ENCODE measurements at places on chromosomes 11 and 22.

DNA sequence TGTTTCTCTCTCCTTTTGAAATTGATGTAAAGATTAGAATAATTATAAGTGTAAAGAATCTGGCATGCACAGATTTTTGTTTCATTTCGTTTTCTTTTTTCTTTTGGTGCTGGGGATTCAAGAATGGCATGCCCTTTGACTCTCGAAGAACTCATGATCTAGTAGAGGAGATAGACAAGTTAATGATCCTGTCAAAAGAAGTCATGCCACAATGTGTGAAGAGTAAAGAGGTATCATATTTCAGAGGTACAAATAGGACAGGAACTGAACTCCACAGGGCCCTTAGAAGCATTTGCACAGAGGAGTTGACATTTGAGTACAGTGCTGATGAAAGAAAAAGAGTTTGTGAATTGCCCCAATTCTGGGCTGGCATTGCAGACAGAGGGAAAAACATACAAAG, 708.0 kb upstream of the ARHGAP42 start:
- DNase-seq = no peak

DNA sequence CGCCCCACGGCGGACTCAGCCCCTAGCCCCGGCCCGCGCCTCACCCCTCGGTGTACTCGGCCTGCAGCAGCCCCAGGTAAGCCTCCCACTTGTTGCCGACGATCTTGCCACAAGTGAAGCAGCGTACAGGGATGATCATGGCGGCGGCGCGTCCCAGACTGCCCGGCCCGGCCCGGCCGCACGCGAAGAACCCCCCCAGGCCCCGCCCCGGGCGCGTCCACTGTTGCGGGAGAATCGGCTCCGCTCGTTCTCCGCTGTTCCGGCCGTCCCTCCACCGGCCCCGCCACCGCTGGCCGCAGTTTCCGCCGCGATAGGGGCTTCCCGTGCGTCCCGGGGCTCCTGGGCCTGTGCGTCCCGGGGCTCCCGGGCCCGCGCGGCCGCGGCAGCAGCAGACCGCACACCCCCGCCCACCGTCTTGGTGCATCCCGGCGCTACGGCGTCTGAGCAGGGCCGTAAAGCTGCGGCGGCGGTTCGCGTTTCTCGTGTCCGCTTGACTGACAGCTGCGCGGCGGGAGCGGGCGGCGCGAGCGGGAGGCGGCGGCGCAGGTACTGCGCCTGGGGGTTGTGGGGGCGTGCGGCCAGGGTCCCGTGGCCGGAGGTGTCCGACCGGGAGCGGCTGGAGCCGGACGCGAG, at the start of the genes POLR2L and TSPAN4:
POLR2L (minus strand) TSS at position 160 of the 633 bp plus-strand sequence; CDS start at position 139, 21 bp downstream.
TSPAN4 (plus strand) TSS at position 483 of the 633 bp plus-strand sequence. CDS start 7,453 bp downstream, outside the sequence.
- DNase-seq = peak; percentile 91

- peak; percentile 5 for DNase-seq
Observed at GRCh38 chr11:33040862-33041453, 1.6 kb downstream of the TCP11L1 start.

DNA sequence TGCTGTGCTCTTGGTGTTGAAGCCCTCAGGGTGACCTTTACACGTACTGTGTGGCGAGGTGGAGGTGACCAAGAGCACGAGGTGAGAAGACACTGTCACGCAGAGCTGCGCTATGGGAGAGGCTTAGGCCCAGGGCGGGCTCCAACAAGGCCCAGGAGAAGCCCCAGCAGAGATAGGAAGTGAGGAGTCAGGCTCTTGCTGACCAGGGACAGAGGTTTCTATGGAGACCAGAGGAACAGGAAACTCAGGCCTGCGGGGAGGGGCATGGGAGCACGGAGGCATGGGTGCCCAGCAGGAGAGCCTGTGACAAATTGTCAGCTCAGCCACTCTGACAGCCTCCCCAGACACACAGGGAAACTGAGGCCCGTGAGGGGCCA, 15.8 kb downstream of the DGKZ start:
- no peak for DNase-seq

GRCh38 chr22:40334899-40335298, 11.4 kb upstream of the ADSL start:
- DNase-seq = peak; percentile 39

GRCh38 chr11:3208272-3208671, 10.3 kb downstream of the MRGPRG start:
- no peak for DNase-seq

DNA sequence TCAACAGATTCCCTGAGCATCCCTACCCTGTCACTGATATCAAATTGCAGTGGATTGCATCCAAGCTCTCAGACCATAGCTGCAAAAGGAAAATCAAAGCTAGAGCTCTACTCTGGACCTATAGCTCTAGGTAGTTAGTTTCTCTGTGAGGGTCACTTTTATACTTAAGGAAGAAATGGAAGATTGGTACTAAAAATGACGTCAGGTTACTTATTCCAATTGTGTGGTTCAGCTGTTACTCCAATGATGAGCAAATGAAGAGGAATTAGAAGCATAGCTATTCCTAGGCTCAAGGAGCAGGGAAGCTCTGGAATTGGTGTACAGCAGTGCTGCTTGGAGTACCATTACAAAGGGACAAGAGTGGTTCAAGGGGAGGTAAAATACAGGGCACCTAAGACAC, 36.4 kb upstream of the GLYATL1 start:
- DNase-seq = no peak

DNA sequence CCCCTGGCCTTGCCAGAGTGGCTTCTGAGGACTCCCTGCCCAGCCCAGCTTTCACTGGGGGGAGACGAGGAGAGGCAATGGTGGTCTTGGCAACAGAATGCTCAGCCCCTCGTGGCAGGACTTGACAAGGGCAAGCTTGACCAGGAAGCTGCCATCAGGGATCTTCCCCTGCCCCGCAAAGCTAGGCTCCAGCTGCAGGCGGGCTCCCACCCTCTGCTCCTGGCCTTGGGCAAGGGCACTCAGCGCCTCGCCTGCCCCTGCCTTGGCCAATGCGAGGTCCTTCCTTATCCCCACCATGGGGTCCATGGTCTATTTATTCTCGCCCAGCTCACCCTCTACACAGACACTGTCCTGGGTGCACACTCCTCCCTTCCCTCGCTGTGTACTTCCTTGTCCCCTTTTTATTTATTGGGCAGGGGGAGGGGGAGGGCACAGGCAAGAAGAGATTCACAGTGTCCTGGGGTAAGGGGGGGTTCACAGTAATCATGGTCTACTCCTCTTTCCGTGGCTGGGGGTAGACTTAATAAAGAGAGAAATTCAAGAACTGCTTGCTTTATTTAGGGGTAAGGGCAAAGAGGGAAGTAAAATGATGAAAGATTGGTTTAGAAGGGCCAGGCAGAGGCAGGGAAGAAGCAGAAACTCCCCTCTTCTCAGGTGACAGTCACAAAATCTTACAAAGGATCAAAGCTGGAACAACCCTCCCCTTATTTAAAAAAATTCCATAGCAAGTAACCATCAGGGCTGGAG, 1.6 kb downstream of the GPHA2 start:
- no peak for DNase-seq

DNA sequence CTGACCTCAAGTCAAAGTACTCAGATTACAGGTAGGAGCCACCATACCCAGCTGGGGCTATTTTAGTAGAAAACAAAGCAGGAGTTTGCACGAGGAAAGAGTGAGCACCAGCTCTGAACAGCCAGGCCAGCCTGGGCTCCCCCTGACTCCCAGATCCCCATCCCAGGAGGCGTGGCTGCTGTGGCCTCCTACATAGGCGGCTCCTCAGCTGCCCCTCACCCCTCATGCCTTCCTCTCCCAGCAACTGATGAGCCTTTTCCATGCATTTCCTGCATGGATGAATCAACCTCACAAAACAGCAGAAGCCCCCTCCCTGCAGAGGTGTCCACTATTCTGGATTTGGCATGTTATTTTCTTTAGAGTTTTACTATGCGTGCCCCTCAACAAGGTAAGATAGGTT, 10.5 kb upstream of the FLRT1 start:
- DNase-seq = no peak

- no peak for DNase-seq
Observed at GRCh38 chr22:35089139-35089538, 23.2 kb downstream of the ISX start.

DNA sequence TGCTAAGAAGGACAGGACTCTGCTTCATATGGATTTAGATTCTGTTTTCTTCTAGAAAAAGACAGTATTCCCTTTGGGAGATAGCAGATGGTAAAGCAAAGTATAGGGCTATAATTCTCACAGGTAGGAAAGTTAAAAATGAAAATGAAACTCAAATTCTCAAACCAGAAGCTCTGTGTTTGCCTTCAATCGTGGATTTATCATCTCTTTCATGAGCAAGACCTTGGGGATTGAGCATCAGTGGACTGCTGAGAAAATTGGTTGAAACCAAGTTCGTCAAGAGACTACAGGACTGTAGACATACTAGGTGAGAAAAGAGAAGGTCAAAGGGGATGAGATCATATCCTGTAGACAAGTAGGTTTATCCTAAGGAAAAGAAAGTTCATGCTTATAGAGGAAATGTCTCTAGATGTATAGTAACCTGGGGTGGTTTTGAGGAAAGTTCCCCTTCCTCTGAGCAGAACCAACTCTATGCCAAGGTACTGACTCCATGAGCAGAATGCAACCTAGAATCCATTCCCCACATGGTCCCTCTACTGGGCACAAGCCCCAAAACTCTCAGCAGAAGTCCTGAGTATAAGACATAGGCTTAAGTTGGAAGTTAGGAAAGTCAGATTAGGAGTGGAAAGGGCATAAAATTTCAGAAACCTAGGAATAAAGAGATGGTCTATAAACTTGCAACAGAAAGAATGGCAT, 46.5 kb downstream of the SLC5A12 start:
- no peak for DNase-seq

DNA sequence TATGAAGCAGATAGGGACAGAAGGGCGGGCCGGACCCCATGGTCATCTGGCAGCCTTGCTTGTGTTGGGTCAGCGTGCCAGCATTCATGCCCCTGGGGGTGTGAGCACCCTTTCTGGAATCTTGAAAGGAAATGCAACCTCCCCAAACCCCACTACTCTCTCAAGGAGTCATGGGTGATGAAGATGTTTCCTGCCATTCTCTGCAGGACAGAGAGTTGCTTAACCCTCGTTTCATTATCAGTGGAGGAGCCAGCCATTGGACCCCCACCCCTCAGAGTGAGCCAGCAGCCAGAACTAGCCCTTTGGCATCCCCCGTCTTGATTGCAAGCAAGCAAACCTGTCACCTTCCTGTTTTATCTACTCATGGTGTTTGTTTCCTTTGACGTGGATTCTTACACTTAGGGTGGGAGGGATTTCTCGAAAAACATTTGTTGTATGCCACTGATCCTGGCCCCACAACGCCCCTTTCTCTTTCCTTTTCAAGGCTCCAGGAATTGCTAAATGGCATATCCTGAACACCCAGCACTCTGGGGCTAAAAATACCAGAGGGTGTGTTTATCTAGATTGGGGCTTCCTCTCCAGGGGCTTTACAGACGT, 258.3 kb downstream of the ETS1 start:
- DNase-seq = no peak
